ENCODE measurements at places on chromosomes 1 and 21.

- DNase-seq = peak; percentile 92
Observed at GRCh38 chr1:41387667-41388091, 26.4 kb downstream of the FOXO6 start.

DNA sequence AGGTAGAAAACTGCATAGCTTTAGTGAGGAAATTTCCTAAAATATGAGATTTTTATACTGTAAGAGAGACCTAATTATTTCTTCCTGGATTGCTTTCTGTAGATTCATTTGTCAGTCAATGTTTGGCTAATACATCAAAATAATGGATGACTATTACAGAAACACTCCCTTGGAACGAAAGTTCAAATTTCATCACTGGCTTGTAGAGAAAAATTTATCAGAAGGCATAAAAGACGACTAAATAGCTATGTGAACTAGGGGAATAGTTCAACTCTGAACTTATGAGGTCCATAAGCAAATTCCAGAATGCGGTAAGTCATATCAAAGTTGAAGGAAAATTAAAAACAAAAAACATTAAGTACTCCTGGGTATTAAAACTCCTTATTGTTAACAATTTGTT is 36.0 kb downstream of the WNT2B start:
- no peak for DNase-seq

DNA sequence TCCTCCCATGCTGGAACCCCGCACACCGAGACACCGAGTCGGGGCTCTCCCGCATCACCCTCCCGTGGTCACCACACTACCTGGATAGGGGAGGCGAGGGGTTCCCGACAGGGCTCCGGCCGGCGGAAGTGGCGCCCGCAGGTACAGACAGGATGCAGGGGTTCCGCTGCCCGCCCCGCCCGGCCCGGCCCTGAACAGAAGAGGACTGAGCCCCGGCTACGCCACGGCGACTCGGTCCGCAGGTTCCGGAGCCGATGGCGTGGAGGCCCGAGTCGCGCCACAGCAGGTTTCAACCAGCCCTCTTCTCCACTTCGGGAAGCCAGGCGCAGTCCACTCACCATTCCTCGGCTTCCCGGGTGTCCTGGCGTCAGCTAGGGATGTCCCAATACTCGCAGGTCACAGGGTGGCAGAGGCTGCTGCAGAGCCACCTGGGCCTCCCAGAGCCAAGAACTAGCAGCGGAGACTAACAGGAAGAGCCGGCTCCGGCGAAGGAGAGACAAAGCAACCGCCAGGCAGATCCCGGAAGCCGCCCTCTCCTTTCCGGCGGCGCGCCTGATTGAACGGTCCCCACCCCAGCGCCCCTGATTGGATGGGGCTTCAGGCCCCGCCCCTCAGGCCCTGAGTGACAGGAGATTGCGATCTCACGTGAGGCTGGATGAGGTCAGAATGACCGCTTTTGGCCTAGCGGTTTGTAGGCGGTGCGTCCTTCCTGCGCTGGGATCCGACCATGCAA is at the start of gene ZNF669:
Gene ZNF669, minus strand, starts transcription at position 498 of the 733 bp plus-strand sequence. Its CDS starts 157 bp downstream, at position 341.
- peak; percentile 99 for DNase-seq

DNA sequence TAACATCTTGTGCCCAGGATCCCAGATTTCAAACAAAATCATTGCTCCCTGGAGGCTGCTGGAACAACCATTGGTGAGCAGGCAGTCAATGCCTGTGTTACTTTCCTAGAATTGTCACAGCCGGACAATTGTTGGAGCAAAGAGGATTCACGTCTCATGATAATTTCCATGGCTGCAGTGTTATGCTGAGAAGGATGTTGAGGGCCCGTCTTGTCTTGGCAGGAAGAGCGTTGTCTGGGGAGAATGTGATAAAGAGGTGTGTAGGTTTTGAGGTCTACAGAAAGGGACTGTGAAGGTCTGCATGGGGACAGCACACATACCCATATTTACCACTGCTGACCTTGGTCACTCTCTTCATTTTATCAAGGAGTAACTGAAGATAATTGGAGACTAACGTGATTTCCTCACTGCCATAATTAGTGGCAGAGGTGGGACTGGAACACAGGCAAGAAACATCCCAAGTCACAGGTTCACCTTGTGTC is 6.3 kb downstream of the MECR start:
- no peak for DNase-seq

- no peak for DNase-seq
Observed at GRCh38 chr1:118201524-118201923, 16.5 kb upstream of the SPAG17 start.
